ENCODE measurements at places on chromosomes 4 and X.

GRCh38 chr4:80365928-80366327 lies 30.4 kb downstream of the CFAP299 start:
- peak; percentile 67 for DNase-seq

DNA sequence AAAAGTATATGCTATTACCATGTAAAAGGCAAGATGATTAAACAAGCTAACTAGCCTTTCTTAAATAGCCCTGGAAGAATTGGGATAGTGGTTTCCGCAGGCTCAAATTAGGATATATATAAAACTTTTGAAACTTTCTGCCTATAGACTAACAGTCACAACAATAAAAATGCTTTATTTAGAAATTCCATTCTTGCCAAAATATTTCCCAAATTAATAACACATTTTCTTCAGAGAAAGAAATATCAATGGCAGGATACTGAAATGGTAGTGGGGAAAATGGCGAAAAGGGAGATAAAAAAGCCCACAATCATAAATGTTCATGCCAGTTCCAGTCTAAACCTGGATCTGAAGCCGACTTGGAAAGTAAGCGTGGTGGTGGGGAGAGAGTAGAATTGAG lies 56.0 kb downstream of the MAD2L1 start:
- no peak for DNase-seq

DNA sequence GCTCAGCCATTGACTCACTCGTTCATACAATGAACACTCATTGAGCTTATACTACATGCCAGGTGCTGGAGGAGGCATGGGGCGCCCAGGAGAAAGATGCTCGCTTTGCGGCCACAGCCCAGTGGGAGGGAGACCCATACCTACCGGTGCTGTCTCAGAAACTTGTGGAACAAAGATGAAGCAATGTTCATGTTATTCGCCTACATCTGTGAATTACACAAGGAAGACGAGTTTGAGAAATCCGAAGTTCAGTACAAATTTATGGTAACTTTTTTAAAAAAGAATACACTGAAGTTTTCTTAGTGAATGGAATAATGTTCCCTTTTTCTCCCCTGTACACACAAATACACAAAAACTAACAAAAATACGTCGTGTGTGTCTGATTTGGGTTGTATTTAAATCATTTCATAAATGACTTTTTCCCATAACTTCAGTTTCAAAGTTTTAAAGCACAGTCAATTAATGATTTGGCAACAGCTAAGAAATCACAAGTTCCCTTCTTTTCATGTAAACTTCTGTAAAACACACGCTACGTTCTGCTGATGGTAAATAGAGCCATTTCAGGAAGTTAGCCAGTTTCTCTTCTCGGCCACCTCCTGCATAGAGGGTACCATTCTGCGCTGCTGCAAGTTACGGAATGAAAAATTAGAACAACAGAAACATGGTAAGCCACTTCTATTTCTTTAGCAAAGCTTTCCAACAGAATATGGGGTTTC lies at the start of gene TLR8:
Gene TLR8, plus strand, starts transcription at position 575 of the 716 bp plus-strand sequence. Its CDS starts 87 bp downstream, at position 662.
- DNase-seq = no peak

- DNase-seq = no peak
These were observed 389.0 kb upstream of the ZFP42 start for GRCh38 chr4:187606581-187606980.

DNA sequence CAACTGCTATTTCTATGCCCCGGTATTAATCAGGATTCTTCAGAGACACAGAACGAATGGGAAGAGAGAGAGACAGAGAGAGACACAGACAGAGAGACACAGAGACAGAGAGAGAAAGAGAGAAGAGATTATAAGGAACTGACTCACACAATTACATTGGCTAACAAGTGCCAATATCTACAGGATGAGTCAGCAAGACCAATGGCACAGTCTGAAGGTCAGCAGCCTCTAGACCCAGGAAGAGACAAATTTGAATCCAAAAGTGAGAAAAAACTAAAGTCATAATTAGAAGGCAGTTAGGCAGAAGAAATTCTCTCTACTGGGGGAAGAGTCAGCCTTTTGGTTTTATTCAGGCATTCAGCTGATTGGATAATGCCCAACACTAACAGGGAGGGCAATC lies 187.3 kb downstream of the MAB21L2 start:
- DNase-seq = no peak

DNA sequence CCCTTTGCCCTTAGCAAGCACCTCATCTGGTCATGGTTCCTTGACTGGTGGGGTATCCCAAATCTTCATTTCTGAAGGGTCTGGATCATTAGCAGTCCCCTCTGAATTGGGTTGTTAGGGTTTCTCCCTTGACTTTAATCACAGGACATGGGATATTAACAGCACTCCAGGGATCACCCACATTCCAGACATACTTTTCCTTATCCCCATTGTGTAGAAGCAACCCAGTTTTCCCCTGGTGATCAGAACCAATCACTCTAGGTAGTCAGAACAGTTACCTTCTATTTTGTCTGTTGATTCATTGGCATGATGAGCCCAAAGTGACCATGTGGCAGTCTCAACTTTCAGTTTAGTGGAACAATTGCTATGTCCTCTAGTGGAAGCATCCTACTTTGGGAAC lies 29.1 kb upstream of the GRSF1 start:
- DNase-seq = no peak

GRCh38 chr4:86338521-86338920 lies 21.3 kb downstream of the MAPK10 start:
- no peak for DNase-seq

DNA sequence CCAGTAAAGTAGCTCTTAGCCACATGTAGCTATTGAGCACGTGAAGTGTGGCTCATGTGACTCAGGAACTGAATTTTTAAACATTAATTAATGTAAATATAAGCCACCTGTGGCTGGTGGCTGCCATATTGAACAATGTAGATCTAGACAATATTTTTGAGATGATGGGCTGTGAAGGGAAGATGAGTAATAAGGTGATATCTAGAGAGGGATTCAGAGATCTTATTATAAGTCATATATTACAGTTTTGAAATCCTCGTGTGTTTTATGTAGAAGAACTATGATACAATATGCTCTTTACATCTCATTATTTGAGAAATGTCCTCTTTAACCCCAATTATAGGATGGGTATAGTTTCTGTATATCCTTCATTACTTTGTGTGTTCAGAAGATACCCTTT lies 5.6 kb downstream of the GAR1 start:
- DNase-seq = no peak

DNA sequence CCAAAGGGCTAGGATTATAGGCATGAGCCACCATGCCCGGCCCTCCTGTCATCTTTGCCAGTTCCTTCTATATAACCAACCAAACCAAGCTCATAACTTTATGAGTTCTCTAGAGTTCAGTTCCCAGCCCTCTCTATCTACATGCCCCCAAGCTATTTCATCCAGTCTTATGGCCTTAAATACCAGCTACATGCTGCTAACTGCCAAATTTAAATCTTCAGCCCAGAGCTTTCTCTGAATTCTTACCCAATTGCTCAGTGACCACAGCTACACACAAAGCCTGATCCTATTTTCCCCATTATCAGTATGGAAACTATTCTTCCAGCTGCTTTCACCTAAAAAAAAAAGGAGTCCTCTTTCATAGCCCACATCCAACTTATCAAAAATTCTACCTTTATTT lies 23.1 kb downstream of the TMEM184C start:
- no peak for DNase-seq

DNA sequence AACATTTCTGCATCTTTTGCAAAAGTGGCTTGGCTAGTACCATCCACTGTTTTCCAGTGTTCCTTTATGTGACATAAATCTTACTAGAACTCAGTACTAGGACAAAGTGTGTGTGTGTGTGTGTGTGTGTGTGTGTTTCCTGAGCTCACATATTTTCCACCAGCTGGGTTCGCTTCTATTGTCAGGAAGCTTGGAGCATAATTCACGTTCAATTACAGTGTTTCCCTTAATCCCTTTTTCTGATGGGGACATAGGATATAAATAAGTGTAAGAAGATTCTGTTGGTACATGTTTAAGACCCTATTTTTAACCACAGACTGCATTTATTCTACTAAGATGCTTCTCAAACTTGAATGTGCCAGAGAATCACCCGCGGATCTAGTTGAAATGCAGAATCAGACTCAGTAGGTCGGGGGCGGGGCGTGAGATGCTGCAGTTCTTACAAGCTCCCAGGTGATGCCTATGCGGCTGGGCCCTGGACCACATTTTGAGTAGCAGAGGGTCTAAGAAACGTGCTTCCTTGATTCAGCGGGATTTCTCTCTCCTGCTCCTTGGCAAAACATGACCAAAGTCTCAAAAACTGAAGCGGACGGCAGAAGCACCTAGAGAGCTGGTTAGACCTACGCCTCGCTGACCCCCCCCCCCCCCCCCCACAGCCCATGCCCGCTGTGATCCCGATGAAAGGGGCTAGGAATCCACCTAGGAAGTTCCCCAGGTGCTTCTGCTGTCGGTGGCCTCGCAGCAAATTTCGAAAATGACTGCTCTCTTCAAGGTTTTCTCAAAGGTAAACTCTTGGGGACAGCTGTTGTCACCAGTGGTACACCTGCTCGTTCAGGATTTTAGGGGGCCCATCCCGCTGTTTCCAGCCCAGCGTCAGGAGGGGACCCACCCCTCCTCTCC lies 797 bp downstream of the CD99L2 start:
- DNase-seq = peak; percentile 4

GRCh38 chr4:71474731-71475130 lies 135.9 kb downstream of the SLC4A4 start:
- DNase-seq = no peak

GRCh38 chrX:129782706-129783105 lies 3.0 kb downstream of the SASH3 start:
- no peak for DNase-seq

DNA sequence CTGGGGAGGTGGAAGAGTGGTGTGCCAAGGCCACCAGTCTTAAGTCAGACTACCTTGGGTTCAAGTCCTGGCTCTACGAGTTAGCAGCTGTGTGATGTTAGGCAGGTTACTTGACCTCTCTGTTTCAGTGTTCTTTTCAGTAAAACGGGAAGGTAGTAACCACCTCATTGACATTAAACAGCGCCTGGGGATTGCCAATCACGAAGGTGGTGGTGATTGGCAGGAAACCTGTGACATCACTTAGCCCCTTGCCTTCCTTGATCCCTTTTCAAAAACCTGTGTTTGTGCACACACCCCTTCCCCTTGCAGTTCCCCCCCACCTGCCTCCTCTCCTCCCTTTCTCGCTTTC lies 7.6 kb downstream of the KLF3 start:
- no peak for DNase-seq

GRCh38 chr4:69056921-69057550 lies 39.2 kb upstream of the UGT2B7 start:
- no peak for DNase-seq

GRCh38 chr4:183289688-183290087 lies 30.4 kb downstream of the CLDN22 start:
- no peak for DNase-seq
